Tibial artery (tissue), 4 donors: ENCODE measurements at places on chromosomes 12 and 14.
A peak's percentile ranks its signal among the peaks of the same experiment; 100 is the strongest.

- DNase-seq, result no peak
Measured at GRCh38 chr12:50725011-50725942, 38.6 kb upstream of the ATF1 start.

GRCh38 chr12:131264635-131265034 is 310.9 kb downstream of the ADGRD1 start:
- no peak for DNase-seq

GRCh38 chr12:132623072-132623869 is 4.7 kb downstream of the P2RX2 start:
- DNase-seq, result no peak

DNA sequence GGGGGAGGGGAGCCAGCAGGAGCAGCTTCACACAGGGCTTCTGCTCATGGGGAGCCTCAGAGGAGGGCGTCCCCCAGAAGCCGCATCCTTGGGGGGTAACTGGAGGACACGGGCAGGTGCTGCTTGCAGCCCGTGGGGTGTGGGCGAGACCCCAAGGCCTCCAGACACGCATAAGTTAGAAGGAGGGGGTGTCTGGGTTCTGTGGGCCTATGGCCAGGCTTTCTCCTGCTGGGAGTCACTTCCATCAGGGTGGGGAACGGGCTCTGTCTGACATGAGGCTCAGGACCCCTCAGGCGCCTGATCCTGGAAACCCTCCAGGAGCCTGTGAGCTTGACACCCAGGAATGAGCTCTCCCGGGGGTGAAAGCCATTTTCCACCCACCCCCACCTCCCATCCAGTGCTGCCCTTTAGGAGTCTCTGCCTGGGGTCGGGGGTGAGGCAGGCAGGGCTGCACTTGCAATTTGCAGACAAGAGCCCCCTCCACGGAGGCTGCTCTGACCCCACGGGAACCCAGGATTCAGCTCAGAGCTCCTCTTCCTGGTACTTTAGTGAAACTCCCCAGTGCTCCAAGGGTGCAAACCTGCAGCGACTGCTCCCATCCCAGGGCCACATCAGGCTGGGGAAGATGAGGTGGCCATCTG is 325.7 kb downstream of the ADGRD1 start:
- DNase-seq, result peak; percentile 53

DNA sequence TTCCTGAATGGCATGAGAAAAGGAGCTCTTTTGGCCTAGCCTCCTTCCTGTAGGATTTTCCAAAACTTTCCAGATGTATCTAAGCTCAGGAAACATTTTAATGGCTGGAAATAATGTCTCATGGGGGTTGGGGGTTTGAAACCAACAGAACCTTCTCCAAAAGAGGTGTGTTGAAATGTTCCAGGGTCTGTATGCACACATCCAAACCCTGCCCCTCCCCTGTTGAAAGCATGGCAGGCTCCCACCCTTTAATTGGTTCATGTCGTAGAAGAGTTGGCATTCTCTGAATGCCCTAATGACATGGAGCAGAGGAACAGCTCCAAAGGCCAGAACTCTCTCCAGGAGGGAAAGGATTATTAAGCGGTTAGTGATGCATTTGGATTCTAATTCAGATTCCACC is 353.2 kb downstream of the ZFP36L1 start:
- DNase-seq, result no peak

- no peak for DNase-seq
Measured at GRCh38 chr14:33010495-33010894, 71.8 kb downstream of the NPAS3 start.

- DNase-seq, result no peak
Measured at GRCh38 chr14:67697006-67697405, 1.4 kb upstream of the RDH11 start.

- no peak for DNase-seq
Measured at GRCh38 chr12:13606290-13606689, 375.1 kb downstream of the GRIN2B start.

- DNase-seq, result no peak
Measured at GRCh38 chr12:42483521-42483790, 106.1 kb downstream of the PRICKLE1 start.

- DNase-seq, result peak; percentile 53
Measured at GRCh38 chr14:22887990-22888378, 5.0 kb downstream of the REM2 start.

DNA sequence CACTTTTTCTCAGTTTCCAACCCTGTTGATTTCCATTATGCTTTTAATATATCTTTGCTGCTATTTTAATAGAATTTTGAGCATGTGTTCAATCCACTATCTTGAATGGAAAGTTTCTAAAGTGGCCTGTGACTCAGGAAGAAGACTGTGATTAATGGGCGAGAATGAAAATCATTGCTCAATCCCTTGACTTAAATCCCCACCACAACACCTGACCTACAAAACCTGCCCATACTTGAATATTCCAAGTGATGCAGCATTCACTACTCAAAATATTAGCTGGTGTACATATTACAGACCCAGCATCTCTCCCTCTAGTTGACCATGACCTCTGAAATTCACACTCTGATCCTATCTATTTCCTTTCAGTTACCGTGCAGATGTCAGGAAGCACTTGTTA is 1.3 kb upstream of the OAS3 start:
- no peak for DNase-seq

GRCh38 chr12:107027636-107028053 is 40.7 kb upstream of the MTERF2 start:
- DNase-seq, result no peak

DNA sequence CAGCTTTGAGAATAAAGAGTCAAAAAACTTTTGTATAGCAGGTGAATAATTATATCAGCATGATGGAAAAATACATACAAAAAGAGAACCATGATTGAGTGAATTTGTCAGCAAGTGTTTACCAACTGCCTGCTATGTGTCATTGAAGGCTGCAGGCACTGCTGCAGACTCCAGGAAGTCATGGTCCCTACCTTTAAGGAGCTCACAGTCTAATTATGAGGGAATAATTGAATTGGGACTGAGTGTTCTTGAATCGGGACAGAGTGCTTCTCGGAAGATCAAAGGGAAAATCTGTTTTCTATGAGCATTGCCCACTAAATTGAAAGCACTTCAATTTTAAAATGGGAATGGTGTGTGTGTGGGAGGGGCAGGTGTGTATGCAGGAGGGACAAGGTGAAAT is 9.5 kb downstream of the OR10AD1 start:
- no peak for DNase-seq

DNA sequence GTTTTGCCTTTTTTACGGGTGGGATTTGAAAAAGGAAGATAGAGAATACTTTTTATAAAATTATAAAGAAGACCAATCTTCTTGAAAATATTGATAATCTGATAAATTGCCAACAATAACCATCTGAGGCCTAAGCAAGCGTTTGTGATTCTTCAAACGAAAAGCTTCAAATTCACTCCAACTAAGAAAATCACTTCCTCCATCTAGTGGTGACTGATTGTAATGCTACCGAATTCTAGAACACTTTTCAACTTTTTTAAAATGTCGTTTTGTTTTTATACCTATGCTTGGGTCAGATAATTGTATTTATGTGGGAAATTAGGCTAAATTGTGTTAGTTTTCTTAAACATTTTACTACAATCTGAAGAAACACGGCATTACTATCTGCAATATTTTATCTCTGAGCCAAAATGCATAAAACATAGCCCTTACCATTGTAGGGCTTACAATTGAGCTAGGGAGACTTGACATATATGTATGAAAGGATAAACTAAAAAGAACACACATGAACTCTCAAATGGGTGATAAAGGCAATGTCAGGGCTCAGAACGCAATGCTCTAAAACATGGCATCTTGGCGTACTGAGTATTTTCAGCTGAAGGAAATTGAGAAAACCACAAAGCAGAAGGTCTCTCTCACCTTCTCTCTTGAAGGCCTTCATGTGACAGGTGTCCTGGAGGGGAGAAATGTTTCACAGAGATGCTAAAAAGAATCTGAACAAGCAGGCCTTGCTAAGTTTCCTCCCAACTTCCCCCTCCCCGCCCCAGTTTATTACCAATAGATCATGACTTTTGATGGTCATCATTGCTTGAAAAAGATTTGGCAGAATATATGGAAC is 36.8 kb upstream of the G2E3 start:
- DNase-seq, result no peak

GRCh38 chr12:106634206-106634605 is 51.4 kb downstream of the RFX4 start:
- no peak for DNase-seq

DNA sequence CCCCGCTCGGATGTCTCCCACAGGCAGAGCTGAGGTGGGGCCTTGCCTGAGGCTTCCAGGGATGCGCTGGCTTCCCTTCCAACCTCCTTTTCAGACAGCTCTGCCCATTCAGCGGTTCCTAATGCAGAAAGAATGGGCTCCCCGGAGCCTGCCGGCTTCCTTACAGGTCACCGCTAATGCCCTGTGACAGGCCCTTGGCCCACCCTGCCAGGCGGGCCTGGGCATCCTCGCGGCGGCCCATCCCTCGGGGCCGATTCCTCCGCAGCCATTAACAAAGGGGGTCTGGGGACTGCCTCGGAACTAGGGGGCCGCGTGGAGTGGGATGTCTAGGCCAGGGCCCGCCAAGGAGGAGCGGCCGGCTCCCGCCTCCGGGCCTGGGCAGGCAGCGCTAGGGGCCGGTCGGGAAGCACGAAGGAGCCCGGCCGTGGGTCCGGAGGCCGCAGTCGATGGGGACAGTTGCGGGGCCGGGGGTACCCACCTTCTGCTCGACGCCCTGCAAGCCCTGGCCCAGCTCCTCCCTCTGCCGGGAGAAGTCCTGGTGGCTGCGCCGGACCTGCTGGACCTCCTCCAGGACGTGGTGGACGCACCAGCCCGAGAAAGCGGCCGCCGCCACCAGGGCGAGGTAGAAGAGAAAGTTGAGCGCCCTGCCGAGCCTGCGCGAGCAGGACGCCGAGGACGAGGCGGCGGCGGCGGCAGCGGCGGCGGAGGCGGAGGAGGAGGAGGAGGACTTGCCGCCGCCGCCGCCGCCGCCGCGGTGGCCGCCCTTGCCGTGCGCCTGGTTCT is 738 bp downstream of the CKAP4 start:
- peak; percentile 80 for DNase-seq

- DNase-seq, result no peak
Measured at GRCh38 chr12:107402041-107403022, 283.3 kb upstream of the PWP1 start.

- DNase-seq, result peak; percentile 41
Measured at GRCh38 chr12:132579744-132580143, 30.6 kb downstream of the LRCOL1 start.

GRCh38 chr14:79781882-79782281 is 429.4 kb downstream of the DIO2 start:
- no peak for DNase-seq

DNA sequence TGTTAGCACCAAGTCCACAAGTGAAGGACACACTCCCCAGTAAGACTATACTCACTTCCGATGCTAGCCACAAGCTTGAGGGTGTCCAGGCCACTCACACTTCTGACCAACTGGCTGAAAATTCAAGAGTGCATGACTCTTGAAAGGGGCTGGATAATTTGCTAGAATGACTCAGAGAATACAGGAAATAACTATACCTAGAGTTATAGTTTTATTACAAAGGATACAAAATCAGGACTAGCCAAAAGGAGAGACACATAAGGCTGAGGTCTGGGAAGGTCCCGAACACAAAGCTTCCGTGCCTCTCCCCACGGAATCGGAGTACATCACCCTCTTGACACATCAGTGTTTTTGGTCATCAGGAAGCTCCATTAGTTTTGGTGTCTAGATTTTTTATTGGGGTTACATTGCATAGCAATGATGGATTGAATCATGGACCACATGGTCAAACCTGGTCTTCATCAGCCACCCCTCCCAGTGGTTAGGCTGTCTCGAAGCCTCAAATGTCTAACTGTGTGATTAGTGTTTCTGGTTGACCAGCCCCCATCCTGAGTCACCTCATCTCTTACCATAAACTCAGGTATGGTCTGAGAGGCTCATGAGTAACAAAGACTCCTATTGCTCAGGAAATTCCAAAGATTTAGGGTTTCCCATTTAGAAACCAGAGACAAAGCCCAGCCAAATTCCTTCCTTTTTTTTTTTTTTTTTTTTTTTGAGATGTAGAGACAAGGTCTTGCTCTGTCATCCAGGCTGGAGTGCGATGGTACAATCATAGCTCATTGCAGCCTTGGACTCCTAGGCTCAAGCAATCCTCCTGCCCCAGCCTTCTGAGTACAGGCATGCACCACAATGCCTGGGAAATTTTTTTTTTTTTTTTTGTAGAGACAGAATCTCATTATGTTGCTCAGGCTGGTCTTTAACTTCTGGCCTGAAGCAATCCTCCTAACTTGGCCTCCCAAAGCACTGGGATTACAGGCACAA is 472.0 kb upstream of the TBX3 start:
- no peak for DNase-seq

GRCh38 chr12:101946233-101946611 is 68.8 kb downstream of the DRAM1 start:
- DNase-seq, result no peak

DNA sequence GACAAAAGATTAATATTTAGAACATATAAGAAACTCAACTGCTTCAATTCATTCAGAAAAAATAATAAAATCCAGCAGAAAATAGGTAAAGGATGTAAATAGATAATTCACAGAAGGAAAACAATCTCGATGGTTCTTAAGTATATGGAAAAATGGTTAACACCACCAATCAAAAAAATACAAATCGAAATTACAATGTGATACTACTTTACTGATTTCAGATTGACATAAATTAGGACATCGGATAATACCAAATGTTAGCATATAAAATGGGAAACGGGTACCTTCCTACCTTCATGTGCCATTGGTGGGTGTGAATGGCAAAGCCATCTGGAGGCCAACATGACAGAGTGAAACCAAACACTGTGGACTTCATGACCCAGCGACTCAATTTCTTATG is 1.6 kb upstream of the PPP4R4 start:
- no peak for DNase-seq

DNA sequence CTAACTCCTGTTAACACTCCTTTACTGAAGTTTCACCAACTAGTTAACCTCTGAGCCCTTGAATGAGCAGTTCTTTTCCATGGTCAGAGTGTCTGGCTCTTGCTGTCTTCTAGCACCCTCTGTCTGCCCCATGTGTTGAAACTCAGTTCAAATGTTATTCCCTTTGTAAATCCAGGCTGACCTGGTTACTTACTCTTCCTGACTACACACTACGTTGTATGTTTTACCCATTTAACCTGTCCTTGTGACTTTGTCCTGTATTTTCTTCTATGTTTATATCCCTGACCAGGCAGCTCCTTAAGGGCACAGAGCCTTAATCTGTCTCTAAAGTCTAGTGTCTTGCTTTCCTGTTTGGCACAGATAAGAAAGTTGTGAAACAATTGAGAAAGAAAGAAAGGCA is 389.0 kb upstream of the RPL10L start:
- no peak for DNase-seq
